ENCODE measurements at places on chromosomes 4 and X.

DNA sequence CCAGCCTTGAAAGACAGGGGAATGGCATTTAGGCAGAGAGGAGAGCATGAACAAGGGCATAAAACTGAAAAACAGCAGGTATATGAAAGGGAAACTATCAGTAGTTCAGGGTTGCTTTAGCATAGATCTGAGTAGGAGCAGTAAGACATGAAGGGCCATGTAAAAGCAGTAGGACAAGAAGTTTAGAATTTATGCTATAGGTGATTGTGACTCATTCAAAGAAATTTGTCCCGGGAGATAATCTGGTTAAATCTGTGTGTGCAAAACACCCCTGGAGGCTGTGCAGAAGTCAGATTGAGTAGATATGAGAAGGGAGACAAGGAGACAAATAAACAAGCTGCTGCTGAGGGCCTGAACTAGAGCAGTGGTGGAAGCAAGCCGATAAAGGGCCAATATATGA, 109.1 kb upstream of the BMP3 start:
- DNase-seq = no peak

DNA sequence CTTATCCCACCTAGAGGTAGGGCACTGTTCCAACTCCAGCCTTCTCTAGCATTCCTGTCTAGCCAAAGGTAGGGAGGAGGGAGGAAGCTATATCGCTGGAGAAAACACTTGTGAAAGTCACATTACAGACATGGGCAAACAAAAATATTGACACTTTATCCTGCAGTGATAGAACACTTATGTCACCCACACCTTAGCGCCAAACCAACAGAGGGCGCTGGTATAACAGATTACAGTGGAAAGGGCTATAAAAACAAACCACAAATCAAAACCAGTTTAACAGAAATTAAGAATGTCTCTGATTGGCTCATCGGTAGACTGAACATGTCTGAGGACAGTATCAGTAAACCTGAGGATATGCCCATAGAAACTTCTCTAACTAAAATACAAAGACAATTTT, 451.3 kb downstream of the TLL1 start:
- DNase-seq = peak; percentile 50

DNA sequence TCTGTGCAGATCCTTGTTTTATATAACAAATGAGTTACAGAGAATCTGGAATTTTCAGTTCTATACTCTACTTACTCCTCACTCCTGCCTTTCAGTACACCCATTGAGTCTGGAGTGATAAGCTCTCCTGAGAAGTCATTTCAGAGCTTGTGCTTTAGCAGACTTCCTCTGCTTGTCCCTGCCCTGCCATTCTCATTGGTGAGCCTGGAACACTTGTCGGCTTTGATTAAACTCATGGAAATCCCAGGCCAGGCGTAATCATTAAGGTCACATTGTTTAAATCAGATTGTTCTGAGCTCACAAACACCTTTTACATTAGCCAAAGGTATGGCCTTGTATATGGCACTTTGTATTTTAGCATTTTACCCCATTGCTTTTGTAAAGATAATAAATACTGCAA, 102.7 kb downstream of the CNKSR2 start:
- no peak for DNase-seq

GRCh38 chr4:159410891-159411290, 308.0 kb downstream of the RAPGEF2 start:
- DNase-seq = no peak

DNA sequence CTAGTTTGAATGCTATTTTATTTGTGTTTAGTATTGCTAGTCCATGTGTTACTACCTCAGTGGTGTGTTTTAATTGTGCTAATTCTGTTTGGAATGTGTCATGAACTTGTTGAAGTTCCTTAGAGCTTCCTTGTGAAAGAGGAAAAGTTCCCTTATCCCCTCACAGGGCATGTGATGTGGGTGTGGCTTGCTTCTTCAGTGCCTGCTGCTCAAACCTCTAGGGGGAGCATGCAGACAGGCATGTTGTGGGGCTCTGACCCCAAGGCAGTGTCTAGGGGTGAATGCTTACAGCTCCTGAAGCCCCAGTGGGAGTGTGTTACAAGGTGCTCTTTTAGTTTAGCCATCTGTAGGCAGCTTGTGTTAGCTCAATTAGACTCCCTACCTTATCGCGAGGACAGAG, 86.5 kb downstream of the MAGED4 start:
- no peak for DNase-seq

- no peak for DNase-seq
Measured at GRCh38 chr4:115279330-115279729, 165.9 kb upstream of the NDST4 start.

GRCh38 chr4:73193155-73193554, 65.4 kb downstream of the ANKRD17 start:
- DNase-seq = no peak

DNA sequence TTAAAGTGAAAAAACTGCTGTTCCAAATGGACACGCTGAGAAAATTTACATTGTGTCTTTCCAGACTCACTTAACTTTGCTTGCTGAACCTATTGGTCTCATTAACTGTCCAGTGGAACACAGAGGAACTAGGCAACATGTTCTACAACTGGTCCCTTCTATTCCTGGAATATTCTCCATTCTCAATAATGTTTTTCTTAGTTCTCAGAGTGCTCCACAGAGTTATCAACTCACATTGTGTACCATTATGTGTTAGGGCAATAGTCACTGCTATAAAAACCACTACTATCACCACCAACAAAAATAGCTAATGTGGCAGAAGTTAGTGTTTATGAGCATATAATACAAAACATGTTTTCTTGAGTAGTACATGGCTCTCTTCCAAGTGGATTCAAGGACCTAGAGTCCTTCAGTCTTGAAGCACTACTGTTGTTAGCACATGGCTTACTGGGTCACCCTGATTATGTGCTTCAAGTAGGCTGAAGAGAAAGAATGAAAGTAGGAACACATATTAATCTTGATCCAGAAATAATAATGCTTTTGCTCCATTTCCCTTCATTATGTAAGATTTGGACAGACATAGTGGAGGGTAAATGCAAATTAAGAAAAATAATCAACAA, 865.3 kb upstream of the HS3ST1 start:
- no peak for DNase-seq

DNA sequence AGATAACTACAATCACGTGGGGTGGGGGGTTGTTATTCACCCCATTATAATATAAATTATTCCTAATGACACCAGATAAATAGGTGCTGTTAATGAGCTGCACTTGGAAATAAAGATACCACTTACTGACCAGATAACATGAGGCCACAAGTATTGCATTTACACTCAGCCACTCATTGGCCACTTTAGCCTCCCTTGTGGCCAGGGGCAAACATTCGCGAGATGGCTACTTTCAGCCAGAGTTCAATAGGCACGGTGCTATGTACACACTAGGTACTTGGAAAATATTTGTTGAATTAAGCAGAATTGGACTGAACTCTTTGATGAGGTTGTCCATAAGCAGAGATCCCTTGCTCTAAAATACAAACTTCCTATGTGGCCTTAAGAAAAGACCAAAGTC, 713.7 kb upstream of the TENM3 start:
- DNase-seq = no peak

DNA sequence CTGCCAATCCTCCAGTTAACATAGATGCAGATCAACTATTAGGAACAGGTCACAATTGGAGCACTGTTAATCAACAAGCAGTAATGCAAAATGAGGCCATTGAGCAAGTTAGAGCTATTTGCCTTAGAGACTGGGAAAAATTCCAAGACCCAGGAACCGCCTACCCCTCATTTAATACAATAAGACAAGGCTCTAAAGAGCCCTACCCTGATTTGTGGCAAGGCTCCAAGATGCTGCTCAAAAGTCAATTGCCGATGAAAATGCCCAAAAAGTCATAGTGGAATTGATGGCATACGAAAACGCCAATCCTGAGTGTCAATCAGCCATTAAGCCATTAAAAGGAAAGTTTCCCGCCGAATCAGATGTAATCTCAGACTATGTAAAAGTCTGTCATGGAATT, 20.5 kb upstream of the TRIM61 start:
- peak; percentile 49 for DNase-seq

DNA sequence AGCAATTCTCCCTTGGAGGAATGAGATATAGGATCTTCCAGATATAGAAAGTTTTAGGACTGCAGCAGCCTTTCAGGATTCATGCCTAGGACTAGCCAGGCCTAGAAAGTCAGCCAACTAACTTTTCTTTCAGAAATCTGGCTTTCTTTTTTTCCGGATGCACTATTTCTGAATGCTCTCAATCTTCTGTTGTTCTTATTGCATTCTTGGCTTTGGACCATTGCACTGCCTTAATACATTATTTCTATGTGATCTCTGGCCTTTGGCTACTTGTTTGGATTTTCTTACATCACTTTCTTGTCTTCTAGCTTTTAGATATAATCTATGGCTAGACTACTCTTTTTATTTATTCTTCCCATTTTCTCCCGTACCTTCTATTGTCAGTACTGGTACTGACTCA, 813.1 kb upstream of the HTR2C start:
- DNase-seq = no peak

GRCh38 chr4:55004831-55005230, 120.6 kb downstream of the KDR start:
- DNase-seq = no peak

DNA sequence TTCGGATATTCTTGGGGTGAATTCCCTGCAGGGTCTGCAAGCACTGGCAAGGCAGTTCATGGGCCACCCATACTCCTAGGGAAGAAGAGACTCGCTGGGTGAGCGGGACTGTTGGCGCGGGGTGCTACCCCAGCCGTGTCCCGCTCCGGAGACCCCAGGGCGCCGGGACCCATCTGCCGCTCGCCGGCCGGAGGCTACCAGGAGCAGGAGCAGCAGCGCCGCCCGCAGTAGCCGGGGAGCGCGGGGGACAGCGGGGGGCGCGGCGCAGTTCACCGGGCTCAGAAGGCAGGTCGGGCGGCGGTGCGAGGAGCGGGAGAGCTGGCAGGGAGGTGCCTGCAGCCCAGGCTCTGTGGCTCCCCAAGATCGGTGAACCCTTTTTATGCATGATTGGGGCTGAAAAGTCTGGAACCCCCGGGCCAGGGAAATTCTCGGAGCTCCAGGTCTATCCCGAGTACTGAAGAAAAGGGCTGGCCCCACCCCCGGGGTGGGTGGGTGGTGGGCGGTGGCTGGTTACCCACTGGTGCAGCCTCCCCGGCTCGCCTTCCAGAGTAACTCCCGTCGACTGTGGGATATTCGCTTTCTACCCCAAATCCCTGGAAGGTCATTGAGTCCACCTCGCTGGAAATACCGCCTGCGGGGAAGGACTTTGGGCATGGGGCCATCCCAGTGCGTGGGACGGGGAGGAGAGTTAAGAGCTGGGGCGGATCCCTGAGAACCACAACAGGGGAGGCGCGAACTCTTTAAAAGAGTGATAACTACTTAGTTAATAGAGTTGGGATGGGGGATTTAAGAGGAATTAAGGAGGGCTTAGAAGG, 37.6 kb downstream of the PF4 start:
- no peak for DNase-seq

GRCh38 chr4:80259012-80259411, 7.5 kb upstream of the FGF5 start:
- DNase-seq = peak; percentile 93

- no peak for DNase-seq
Measured at GRCh38 chr4:76962406-76963130, 13.0 kb downstream of the SEPTIN11 start.

GRCh38 chrX:48090123-48090522, 18.7 kb upstream of the ZNF630 start:
- no peak for DNase-seq

DNA sequence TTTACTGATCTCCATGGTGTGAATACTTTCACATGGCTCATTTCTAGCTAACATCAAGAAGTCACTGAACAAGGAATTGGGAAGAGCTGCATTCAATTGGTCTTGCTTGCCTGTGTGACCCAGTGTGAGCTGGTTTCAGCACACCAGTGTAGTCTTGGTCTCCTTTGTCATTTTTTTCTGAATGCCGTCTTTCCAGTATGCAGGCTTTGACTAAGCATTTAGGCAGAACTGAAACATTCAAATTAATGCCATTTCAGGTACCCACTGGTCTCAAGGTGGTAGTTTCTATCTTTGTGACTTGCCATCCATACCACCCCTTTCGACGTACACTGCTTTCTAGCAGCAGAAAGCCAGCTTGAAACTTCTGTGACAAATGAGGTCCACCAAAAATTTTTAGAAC, 550.5 kb upstream of the BOD1L1 start:
- DNase-seq = no peak

GRCh38 chrX:97215186-97215585, 331.5 kb downstream of the RPA4 start:
- DNase-seq = no peak

- no peak for DNase-seq
Measured at GRCh38 chr4:123327346-123327745, 69.2 kb upstream of the SPRY1 start.

DNA sequence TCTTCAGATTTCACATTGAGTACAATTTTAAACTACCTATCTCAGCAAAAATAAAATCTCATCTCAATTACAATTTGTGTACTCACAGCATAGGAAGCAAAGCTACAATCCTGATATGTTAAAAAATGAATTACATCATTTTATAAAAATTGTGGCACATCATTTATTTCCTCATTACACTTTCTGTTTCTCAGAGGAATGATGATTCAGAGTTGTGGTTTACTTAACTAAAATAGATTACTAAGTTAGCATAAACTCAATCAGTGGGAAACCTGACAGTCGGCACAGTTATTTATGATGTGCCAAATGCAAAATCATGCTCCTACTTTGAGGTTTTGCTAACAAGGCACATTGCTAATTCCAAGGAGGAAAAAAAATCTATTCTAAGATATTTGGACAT, 325.0 kb downstream of the FBXO8 start:
- no peak for DNase-seq

- no peak for DNase-seq
Measured at GRCh38 chrX:67717571-67717970, 173.8 kb downstream of the AR start.

GRCh38 chr4:29326816-29327215, 1393.4 kb upstream of the PCDH7 start:
- peak; percentile 10 for DNase-seq

- DNase-seq = no peak
Measured at GRCh38 chr4:10091531-10092181, 24.9 kb downstream of the WDR1 start.

DNA sequence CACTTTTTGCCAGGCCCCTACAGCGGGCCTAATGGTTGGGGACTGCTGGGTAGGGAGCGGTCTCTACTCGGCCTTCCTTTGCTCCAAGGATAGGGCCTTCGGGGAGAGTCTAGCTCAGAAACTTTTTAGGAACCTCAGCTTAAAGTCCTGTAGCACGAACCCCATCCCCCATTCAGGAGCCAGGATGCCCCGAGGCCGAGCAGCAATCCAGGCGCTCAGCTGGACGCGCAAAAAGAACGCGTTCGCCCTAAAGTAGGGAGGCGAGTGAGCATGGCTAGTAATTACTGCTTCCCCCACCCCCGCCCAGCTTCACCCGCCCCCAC, 9.7 kb downstream of the POU4F2 start:
- DNase-seq = no peak

- no peak for DNase-seq
Measured at GRCh38 chr4:183141997-183142396, 42.9 kb downstream of the WWC2 start.

DNA sequence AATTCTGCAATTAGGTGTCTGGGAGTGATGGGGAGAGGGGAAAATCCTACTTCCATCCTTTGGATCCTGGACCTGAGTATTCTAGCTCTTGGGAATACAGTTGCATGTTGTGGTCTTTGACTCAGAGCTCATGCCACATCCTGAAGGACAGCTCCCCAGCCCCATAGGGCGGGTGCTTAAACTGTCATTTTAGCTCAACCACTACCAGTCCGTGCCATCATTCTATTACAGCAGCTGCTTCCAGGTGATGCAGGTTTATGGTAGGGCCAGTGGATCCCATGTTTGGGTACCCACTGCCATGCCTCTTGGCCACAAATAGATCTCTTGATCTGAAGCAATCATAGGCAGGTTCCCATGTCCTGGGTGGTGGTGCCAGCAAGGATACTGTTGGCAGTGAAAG, 34.7 kb downstream of the CCKAR start:
- DNase-seq = no peak

Measured in NCI-H2081 (cell line).